ENCODE measurements at places on chromosomes 1 and 21.

GRCh38 chr1:174156437-174156836 lies 2.9 kb upstream of the RABGAP1L start:
- no peak for DNase-seq

GRCh38 chr1:110587906-110588305 lies 18.3 kb downstream of the KCNA2 start:
- no peak for DNase-seq

GRCh38 chr1:246435421-246436041 lies 71.5 kb downstream of the SMYD3 start:
- no peak for DNase-seq

DNA sequence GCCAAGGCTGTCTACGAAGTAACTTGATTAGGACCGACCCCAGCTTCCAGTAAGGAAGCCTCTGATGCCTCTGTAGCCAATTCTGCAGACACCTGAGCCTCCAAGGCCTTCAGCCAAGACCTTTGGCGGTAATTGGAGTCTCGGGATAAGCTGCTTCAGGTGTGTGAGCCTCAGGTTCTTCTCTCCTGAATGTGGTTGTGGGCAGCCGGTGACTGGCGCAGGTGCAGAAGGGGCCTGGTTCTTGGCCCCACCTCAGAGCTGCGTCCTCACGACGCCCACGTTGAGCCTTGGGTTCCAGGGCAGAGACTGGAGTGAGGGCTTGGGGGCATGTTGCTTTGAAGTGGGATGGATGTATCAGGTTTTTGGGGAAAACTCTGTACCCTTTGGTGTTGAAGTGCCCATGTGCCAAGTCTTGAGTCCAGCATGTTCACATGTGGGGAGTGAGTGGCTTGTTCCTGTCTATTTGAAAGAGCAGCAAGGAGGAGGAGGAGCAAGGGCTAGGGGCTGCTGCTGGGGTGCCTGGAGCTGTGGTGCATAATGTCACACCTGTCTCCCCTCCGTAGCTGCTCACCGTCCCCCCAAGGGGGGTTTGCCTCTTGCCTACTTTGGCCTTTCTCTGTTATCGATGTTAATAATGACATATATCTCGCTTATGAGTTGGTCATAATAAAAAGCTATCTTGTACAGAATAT lies 1.4 kb downstream of the PSEN2 start:
- DNase-seq, result peak; percentile 31

DNA sequence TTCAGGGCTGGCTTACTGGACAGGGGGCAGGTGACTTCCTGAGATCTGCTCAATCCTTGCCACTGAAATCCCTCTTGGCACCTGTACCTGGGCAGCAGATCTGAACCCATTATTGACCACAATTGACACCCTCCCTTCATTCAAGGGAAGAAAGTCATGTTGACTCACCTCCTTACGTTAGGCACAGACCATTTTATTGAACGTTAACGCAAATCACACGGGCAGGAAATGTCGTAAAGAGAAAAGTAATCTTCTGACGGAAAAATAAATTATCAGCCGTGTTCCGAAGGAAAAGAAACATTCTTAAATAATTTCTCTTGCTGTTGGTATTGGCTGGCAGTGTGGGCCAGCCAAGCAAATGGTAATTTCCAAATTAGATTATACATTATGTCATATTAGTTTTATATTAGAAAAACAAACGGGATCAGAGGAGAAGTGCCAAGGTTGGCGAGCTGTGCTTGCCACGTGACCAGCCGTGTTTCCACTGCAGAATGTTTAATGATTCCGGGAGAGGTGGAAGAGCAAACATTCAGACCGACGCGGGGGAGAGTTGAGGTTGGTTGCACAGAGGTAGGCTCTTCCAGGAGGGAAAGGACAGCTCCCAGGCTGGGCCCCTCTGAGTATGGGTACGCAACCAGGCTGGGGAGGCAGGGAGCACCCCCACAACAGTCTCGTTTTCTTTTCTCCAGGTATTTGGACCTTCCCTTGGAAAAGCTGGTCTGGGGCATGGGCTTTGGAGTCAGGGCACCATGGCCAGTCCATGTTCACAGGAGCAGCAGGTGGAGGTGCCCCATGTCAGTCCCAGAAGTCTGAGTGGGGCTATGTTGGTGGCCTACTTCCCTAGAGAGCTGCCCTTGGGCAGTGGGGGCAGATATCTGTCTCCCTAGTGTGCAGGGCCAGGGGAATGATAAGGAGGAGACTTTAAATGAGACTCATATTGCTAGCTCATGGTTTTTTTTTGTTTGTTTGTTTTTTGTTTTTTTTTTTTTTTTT lies 121.1 kb downstream of the FOXD2 start:
- no peak for DNase-seq

DNA sequence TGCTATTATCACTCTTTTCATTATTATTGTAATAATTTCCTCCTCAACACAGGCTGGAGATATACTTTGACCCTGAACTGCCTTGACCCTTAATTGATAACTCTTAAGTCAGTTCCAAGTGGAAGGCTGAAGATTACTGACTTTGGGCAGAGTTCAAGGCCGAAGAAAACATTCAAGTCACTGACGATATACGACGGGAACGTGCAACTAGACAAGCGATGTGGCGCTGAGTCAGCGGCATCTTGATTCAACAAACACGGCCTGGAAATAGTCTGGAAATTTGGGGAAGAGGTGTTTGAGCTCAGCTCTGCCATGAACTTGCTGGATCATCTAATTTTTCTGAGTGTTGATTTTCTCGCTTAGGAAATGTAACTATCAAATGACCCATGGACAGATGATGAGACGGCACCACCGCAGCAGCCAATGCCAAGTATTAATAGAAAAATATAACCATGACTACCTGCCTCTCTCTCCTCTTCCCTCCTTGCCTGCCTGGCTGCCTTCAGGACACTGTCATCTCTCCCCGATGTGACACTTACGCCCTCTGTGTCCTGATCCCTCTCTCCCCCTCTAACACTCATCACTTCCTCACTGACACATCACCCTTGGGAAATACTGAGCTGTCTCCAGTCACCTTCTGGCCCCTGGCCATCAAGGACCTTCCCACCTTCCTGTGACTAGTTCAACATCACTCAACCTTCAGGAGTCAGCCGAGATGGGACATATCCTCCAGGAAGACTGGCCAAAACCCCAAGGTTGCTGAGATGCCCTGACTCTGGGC lies 49.4 kb downstream of the TMCO4 start:
- no peak for DNase-seq

GRCh38 chr1:37553598-37553926 lies 531 bp downstream of the SNIP1 start:
- DNase-seq, result no peak

- no peak for DNase-seq
Observed at GRCh38 chr1:177783051-177783450, 186.8 kb downstream of the SEC16B start.

DNA sequence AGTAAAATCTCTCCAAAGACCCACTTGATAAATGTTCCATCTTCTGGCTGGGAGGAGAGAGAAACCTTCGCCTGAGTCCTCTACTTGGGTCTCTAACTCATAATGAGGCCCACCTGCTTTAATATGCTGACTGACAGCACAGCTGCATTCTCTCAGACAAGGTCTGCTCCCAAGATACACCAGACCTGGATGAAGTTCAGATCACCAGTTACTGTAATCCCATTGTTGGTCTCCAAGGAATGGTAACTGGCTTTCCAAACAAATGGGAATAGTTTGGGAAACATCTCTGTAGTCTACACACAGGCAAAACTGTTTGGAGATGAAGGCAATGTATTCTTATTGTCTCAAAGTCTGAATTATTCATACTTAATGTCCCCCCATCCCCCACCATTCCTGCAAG lies 27.9 kb upstream of the COL24A1 start:
- no peak for DNase-seq

- no peak for DNase-seq
Observed at GRCh38 chr1:241482761-241483250, 36.7 kb downstream of the FH start.

DNA sequence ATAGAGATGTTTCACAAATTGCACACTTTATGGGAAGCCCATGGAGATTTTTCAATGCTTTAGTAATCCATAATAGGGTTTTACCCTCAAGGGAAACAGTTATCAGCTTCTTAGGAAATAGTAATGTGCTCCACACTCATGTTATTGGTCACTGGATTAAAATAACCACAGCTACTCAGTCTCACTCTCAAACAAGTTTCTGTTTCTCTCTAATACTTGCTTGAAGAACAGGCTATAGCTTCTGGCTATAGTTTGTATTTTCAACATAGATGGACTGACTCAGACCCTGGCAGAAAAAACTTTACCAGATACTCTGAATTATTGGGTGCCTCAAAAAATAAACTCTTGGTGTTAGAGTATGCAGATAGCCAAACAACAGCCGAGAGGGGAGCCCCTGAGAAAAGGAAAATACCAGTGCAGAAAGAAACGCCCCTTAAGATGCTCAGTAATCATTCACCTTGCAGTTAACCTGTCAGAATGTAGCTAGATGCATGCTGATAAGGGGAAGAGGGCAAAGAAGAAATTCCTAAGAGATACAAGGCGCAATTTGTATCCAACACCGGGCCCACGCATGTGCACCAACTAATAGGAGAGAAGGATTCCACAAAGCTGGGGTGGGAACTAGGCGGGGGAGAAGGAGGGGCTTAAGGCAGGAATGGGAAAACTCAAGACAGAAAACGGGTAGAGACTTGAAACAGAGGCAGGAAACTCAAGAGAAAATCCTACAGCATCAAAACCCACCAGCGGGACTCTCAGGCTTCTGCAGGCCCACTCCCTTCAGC lies 30.4 kb upstream of the PDE4B start:
- no peak for DNase-seq

GRCh38 chr21:39663066-39663465 lies 50.3 kb downstream of the B3GALT5 start:
- DNase-seq, result no peak

GRCh38 chr1:167751676-167752075 lies 29.9 kb downstream of the MPZL1 start:
- DNase-seq, result no peak

GRCh38 chr21:35635261-35635660 lies 425.1 kb downstream of the SETD4 start:
- no peak for DNase-seq

DNA sequence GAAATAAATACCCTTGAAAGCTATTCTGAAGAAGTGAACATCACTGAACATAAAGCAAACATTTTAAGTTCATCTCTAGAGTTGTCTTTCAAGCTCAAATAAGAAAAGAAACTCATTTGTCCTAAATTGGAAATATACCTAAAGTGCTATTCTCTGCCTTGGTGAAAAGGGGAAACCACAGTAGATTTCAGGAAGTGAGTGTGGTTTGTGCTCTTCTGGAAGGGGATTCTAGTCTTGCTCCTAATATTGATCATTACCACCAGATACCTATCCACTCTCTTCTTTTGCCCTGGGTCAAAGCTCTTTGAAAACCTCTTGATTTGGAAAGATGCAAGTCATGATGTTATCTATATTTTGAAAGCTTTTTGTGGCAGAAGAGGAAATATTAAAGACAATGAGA lies 798.1 kb downstream of the ADGRL2 start:
- no peak for DNase-seq

- no peak for DNase-seq
Observed at GRCh38 chr21:33566514-33566913, 22.0 kb downstream of the DONSON start.

DNA sequence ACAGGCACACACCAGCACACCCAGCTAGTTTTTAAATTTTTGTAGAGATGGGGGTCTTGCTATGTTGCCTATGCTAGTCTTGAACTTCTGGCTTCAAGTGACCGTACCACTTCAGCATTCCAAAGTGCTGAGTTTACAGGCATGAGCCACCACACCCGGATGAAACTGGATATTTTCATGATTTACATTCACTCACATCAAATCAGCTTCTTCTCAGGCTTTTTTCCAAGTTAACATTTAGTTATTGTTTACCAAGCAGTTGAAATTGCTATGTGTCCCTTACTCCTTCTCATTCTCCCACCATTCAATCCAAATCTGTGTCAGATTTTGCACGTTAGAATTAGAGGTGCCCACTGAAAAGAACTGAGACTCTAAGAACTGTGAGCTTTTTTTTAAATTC lies 18.4 kb downstream of the RIT1 start:
- DNase-seq, result no peak

DNA sequence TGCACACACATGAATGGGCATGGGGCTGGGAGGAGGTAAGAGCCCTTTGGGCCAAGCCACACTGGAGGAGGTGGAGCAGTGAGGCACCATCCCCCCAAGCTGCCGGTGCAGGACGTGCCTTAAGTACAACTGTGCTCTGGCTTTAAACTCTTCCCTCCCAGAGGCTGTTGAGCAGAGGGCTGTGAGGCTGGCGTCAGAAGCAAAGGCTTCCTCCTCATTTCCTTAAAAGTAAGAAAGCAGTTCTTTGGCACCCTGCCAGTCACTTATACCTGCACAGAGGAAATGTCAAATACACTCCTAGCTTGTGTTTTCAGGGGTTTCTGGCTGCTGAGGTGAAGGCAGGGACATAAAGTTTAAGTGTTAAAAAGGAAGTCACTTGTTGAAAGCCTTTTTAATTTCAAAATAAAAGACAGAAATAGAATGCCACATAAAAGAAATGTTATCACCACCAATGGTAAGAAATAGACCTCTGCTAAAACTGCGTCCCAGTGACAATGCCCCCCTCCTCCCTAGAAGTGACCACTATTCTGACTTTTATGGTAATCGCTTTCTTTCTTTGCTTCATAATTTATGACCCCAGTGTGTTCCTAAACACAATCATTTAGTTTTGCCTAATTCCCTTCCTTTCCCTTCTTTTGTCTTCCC lies 33.0 kb downstream of the LAMC2 start:
- peak; percentile 15 for DNase-seq

GRCh38 chr1:198212675-198213074 lies 55.9 kb downstream of the NEK7 start:
- no peak for DNase-seq

DNA sequence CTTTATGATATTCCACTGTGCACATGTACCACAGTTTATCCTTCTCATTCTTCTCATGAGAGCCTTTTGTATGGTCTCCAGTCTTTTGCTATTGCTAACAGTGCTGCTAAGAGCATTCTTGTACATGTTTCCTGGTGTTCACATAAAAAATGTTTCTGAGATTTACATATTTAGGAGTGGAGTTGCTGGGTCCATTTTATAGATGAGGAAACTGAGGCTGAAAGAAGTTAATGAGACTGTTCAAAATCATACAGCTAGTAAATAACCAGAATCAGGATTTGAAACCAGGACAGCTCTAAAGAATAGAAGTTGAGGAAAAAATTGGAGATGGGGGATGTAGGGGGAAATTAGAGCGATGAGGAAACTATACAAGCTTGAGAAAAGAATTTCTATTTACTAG lies 27.8 kb upstream of the RGS16 start:
- no peak for DNase-seq

DNA sequence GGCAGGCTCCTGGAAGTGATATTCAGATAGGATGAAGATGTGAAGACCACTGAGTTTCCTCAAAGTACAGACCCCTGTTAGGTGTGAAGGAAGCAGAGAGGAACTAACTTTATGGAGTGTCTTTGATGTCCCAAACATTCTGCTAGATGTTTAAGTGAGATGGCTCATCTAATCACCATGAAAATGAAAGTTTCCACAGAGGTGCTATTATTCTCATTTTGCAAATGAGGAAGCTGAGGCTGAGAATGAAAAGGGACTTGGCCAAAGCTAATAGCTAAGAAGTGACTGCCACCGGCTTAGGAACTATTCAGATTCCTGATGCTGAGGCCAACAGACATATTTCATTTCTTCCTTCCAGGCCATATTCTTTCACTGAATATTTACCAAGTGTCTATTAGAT lies 45.9 kb upstream of the WLS start:
- DNase-seq, result no peak
